ENCODE measurements at places on chromosomes 1 and 21.

GRCh38 chr1:177983482-177984135, 13.8 kb upstream of the SEC16B start:
- no peak for DNase-seq

DNA sequence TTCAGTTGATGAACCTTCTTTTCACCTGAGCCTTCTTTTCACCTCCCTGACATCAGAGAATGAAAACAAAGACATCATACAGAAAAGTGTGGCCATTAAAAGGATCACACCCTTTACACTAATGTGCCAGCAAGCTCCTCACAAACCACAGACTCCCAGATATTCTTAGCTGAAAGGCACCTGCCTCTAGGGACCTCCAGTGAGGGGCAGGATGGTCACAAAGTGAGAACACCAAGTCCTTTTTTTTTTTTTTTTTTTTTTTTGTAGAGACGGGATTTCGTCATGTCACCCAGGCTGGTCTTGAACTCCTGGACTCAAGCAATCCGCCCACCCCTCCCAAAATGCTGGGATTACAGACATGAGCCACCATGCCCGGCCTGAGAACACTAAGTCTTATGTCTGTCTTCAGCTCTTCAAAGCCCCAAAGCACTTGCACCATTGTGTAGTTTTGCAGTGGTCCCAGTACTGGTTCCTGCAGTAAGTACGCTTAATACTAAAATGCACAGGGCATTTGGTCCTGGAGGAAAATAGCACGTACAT, 58.2 kb upstream of the LBR start:
- no peak for DNase-seq

GRCh38 chr1:8794605-8795004, 22.8 kb downstream of the RERE start:
- no peak for DNase-seq

- no peak for DNase-seq
Measured at GRCh38 chr1:201251851-201252430, 31.4 kb upstream of the PKP1 start.

DNA sequence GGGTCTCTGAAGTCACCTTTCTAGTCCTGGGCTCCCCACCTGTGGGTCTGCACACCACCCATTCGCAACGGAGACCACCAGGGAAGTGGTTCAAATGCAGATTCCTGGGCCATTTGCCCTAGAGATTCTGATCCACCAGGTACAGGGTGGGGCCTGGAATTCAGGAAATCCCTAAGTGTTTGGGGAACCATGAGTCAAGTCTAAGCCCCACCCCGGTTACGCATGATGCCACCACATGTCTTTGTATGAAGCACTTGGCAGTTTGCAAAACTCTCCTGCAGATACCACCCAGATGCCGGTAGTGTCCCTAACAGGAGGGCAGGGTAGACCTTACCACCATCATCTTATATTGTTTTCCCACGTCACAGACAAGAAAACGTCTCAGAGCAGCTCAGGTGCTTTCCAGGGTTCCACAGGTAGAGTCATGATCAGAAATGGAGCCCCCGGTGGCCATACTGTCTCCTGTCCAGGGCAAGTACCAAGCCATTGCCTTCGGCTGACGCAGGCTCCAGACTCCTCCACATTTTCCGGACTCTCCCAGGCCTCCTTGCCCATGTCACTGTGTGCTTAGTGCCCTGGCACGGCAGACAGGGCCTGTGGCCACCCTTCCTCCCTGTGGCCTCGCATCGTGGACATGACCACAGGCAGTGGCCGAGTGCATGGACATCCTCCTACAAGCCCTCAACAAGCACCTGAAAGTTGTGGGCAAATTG, 89.2 kb upstream of the TMEM51 start:
- DNase-seq: no peak

- DNase-seq: no peak
Measured at GRCh38 chr21:35203093-35203977, 154.2 kb upstream of the RUNX1 start.

Measured in NCI-H2081 (cell line).